ENCODE measurements at places on chromosomes 4 and X. TPM values are rescaled to one million over a fixed set of nuclear protein-coding genes. Genes with fewer than 3 reads are reported as not detected.

- H3K4me1 ChIP-seq, result no peaks in the 10 kb centered on the region
- H3K4me3 ChIP-seq, result no peak overlapping the region
- no peak for DNase-seq
- H3K27me3 ChIP-seq, result no peaks in the 10 kb centered on the region
Measured at GRCh38 chr4:142265946-142266345, 580.2 kb downstream of the INPP4B start.

GRCh38 chr4:35970366-35970960, 273.9 kb downstream of the ARAP2 start:
- peaks cover 4% of the 10 kb centered on the region for H3K4me1 ChIP-seq
- no peak overlapping the region for H3K27ac ChIP-seq
- no peaks in the 10 kb centered on the region for H3K27me3 ChIP-seq
- no peak for DNase-seq
- H3K4me3 ChIP-seq, result no peak overlapping the region

GRCh38 chr4:158625544-158625943, 46.1 kb downstream of the C4orf46 start:
- peaks cover 26% of the 10 kb centered on the region for H3K27me3 ChIP-seq
- H3K4me1 ChIP-seq, result no peaks in the 10 kb centered on the region
- no peak overlapping the region for H3K27ac ChIP-seq
- no peak for DNase-seq
- no peak overlapping the region for H3K4me3 ChIP-seq

DNA sequence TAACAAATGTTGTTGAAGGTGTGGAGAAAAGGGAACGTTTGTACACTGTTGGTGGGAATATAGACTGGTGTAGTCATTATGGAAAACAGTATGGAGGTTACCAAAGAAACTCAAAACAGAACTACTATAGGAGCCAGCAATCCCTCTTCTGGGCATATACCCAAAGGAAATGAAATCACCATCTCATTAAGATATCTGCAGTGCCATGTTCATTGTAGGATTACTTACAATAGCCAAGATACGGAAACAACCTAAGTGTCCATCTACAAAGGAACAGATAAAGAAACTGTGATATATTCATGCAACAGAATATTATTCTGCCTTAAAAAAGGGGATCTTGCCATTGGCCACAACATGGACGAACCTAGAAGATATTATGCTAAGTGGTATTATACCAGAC, 22.2 kb downstream of the APBB2 start:
- no peak overlapping the region for H3K27ac ChIP-seq
- H3K36me3 ChIP-seq, result no peaks in the 10 kb centered on the region
- H3K4me3 ChIP-seq, result no peak overlapping the region
- H3K27me3 ChIP-seq, result peaks cover 6% of the 10 kb centered on the region

DNA sequence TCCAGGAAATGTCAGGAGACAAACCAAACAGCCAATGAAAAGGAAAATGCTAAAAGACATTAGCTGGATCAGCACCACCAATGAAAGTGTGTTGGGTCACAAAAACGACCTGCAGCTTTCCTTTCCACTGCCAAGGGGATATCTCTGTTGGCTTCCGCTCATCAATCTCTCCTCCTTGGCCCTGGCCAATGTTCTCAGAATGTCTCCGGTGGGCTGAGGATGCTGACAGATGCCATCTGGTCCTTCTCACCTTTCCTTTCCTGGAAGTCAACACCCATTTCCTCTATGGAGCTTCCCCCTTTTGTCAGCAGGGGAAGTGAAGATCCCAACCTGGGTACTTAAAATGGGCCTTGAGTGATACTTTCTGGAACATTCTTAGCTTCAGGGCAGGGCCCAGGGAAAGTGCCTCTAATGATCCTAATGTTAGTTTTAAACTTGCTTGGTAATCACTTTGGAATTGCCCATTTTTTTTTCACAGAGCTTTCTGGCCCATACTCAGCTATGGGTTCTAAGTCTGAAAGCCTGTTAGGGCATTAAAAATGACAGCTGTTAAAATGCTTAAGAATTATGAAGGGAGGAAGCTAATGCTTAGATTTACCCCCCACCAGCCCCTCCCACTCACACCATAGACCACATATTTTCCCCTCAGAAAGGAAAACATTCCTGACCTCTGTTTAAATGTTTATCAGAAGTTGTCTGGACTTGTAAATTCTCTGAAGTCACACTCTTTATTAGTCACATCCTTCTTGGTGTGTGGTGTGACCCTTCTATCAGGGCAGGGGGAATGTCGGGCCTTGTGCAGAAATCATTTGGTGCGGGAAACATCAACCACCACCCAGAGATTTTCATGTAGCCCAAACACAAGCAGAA, 29.2 kb downstream of the IGFBP7 start:
- H3K27me3 ChIP-seq, result no peaks in the 10 kb centered on the region
- H3K27ac ChIP-seq, result peak overlapping the region; percentile 87
- peak overlapping the region; percentile 68 for H3K4me3 ChIP-seq
- peaks cover 56% of the 10 kb centered on the region for H3K4me1 ChIP-seq
- H3K36me3 ChIP-seq, result no peaks in the 10 kb centered on the region

DNA sequence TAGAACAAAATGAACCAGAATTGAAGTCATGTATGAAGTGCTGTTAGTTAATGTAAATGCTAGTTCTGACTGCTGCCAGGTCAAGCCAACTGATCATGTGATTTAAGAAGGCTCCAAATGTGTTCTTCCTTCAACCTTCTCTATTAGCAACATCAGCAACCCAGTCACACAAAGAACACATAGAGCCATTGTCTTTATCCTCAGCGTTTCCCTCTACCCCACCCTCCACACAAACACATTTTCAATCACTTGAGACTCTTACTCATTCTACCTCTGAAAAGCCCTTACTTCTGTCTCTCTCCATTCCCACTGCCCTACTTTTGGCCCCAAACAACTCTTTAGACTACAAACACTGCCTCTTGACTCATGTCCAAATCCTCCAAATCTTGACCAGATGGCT, 89.7 kb upstream of the KDR start:
- peaks cover 4% of the 10 kb centered on the region for H3K27me3 ChIP-seq
- no peak overlapping the region for H3K4me3 ChIP-seq
- H3K4me1 ChIP-seq, result no peaks in the 10 kb centered on the region
- no peaks in the 10 kb centered on the region for H3K36me3 ChIP-seq

- H3K27ac ChIP-seq, result no peak overlapping the region
- no peak overlapping the region for H3K4me3 ChIP-seq
- H3K4me1 ChIP-seq, result no peaks in the 10 kb centered on the region
- no peaks in the 10 kb centered on the region for H3K27me3 ChIP-seq
Measured at GRCh38 chr4:106898621-106899230, 137.4 kb downstream of the DKK2 start.

DNA sequence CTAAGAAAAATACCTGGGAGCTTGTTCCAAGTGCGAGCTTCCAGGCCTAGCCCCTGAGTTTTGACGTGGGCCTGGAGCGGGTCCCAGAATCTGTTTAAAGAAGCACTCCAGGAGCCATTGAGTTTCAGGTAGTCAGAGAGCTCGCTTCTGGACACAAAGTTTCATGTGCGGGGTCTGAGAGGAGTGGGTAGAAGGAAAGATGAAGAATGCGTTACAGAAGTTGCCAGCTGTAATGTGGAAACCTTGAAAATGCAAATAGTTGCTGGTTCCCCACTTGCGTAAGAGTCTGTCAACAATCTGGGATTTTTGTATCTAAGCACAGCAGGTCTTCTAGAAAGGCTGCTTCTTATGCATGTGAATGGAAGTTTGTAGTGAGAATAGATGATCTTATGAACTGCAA, 77.5 kb upstream of the CLCN4 start:
- H3K27ac ChIP-seq, result no peak overlapping the region
- H3K4me3 ChIP-seq, result no peak overlapping the region
- H3K27me3 ChIP-seq, result no peaks in the 10 kb centered on the region
- peaks cover 8% of the 10 kb centered on the region for H3K4me1 ChIP-seq
- DNase-seq, result no peak
- H3K36me3 ChIP-seq, result no peaks in the 10 kb centered on the region

DNA sequence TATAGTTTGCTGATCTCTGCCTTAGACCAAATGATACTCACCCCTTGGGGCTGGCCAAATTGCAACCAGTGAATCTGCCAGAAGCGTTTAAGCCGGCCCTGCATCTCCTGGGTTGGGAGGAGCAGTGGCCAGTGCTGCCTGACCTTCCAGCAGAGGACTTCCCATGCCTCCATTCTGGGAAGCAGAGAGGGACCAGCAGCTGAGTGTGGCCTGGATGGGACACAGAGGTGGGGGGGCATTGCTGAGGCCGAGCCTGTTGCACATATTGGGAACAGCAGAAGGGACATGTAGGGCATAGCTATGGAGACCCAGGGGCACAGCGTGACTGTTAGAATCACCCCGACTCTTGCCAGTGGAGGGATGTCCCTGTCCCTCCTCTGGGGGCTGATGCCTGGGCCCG, 93.3 kb downstream of the CPZ start:
- H3K4me3 ChIP-seq, result no peak overlapping the region
- peaks cover 12% of the 10 kb centered on the region for H3K27me3 ChIP-seq
- no peaks in the 10 kb centered on the region for H3K36me3 ChIP-seq
- DNase-seq, result no peak
- H3K27ac ChIP-seq, result no peak overlapping the region
- peaks cover 5% of the 10 kb centered on the region for H3K4me1 ChIP-seq

GRCh38 chrX:111680988-111681779, at the start of gene ALG13:
ALG13 (plus strand) TSS chrX:111681170; CDS start chrX:111681219, 49 bp downstream.
- H3K4me3 ChIP-seq, result peak within 1 kb of the TSS; percentile 87
- peak within 1 kb of the TSS; percentile 95 for H3K27ac ChIP-seq
- H3K27me3 ChIP-seq, result no peaks in the 10 kb centered on the region
- DNase-seq, result peak; percentile 89
- peaks cover 11% of the 10 kb centered on the region for H3K4me1 ChIP-seq
- H3K36me3 ChIP-seq, result peaks cover 12% of the 10 kb centered on the region

- DNase-seq, result no peak
- H3K27me3 ChIP-seq, result no peaks in the 10 kb centered on the region
- no peaks in the 10 kb centered on the region for H3K4me1 ChIP-seq
Measured at GRCh38 chr4:163693776-163694175, 199.3 kb downstream of the TMA16 start.

- H3K4me1 ChIP-seq, result no peaks in the 10 kb centered on the region
- no peak for DNase-seq
- H3K4me3 ChIP-seq, result no peak overlapping the region
- peaks cover 6% of the 10 kb centered on the region for H3K36me3 ChIP-seq
- no peak overlapping the region for H3K27ac ChIP-seq
- no peaks in the 10 kb centered on the region for H3K27me3 ChIP-seq
Measured at GRCh38 chrX:16664074-16664473, 14.1 kb downstream of the S100G start.

DNA sequence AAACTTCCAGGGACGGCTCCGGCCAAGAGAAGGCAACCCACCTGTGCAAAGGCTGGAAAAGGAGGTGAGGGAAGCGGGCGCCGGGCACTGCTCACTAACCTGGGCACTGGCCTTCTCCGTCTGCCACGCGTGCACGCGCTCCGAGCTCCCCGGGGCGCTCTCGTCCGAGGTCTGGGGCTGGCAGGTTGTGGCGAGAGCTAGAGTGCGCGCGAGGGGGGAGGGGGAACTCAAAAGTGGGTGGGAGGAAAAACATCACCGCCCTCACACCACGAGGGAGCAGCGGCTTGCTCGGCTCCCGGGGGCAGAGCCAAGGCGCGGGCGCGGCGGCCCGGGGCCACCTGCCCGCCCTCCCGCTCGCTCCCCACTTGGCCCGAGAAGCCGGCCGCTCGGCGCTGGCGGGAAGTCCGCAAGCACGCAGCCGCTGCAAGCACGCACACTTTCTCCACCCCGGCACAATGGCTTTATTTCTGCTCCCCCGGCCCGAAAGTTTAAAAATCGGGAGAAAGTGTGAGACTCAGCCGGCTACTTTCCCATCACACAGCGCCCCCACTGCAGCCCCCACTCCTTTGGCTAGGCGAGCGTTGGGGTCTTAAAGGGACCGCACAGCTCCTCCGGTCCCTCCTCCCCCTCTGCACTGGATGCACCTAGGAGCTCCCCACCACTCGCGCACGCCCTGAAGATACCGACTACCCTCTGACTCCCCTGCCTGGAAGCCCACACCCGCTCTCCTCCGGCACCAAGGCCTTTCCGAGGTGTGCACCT, at the start of gene CHRDL1:
Gene CHRDL1, minus strand, starts transcription at position 173 of the 762 bp plus-strand sequence. CDS start 3,636 bp downstream, outside the sequence.
- no peak for DNase-seq
- H3K36me3 ChIP-seq, result no peaks in the 10 kb centered on the region
- H3K4me1 ChIP-seq, result no peaks in the 10 kb centered on the region
- no peak within 1 kb of the TSS for H3K4me3 ChIP-seq
- H3K27me3 ChIP-seq, result peaks cover 6% of the 10 kb centered on the region

DNA sequence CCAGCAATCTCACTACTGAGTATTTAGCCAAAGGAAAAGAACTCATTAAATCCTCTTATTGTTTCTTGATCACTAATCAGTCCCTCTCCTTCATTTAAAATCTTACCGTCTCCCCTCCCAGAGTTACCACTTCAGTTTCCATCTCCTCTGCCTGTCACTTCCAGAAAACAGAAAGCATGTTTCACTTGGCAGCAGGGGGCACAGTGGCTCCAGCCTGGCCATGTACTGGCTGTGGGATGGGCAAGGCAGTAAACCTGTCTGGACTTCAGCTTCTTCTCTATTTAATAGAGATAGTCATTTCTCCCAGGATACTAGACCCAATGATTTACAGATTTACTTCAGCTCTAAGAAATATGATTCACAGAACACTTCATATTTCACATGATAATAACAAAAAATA, 63.2 kb downstream of the CD40LG start:
- no peak for DNase-seq
- peaks cover 5% of the 10 kb centered on the region for H3K36me3 ChIP-seq
- peak overlapping the region; percentile 81 for H3K4me3 ChIP-seq
- H3K27ac ChIP-seq, result peak overlapping the region; percentile 91

DNA sequence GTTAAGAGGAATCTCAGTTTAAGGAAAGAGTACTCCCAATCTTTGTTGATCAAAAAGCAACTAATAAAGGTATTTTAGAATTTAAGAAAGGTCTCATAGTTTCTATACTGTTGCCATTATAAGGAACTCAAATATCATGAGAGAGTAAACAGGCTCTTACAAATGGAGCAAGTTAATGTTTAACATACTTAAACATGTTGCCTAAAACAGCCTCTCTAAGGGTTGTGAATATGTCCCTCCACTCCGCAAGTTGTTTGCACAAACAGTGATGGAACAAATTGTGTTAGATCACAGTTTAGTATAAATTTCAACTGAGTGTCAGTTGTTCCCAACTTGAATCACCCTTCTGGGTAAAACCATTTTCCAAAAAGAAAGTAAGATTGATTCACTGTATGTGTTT, 1678.3 kb downstream of the PCDH19 start:
- H3K4me1 ChIP-seq, result no peaks in the 10 kb centered on the region
- H3K27me3 ChIP-seq, result no peaks in the 10 kb centered on the region
- no peaks in the 10 kb centered on the region for H3K36me3 ChIP-seq
- H3K4me3 ChIP-seq, result no peak overlapping the region
- no peak overlapping the region for H3K27ac ChIP-seq
- DNase-seq, result no peak

GRCh38 chr4:14364953-14365536, 637.2 kb upstream of the CPEB2 start:
- no peak overlapping the region for H3K4me3 ChIP-seq
- no peaks in the 10 kb centered on the region for H3K4me1 ChIP-seq
- H3K27ac ChIP-seq, result no peak overlapping the region
- no peaks in the 10 kb centered on the region for H3K27me3 ChIP-seq
- no peaks in the 10 kb centered on the region for H3K36me3 ChIP-seq

- H3K27ac ChIP-seq, result no peak overlapping the region
- H3K36me3 ChIP-seq, result no peaks in the 10 kb centered on the region
- no peak overlapping the region for H3K4me3 ChIP-seq
- H3K27me3 ChIP-seq, result peaks cover 11% of the 10 kb centered on the region
Measured at GRCh38 chrX:52341493-52341892, 27.3 kb upstream of the XAGE2 start.

The SERTM2 gene
- not detected for total RNA-seq

The MAGED4B gene
- total RNA-seq, result 2.3 TPM

The DCUN1D4 gene
- total RNA-seq, result 30.4 TPM

The DCAF12L1 gene
- not detected for total RNA-seq

The CHRNA9 gene
- not detected for total RNA-seq

The GPC3 gene
- total RNA-seq, result not detected

The PROM1 gene
- total RNA-seq, result 0.24 TPM

The MID1 gene
- total RNA-seq, result 0.36 TPM

The STATH gene
- not detected for total RNA-seq

The MAGEA10 gene
- total RNA-seq, result not detected

The NEUROG2 gene
- not detected for total RNA-seq

The ADH7 gene
- not detected for total RNA-seq

The PPP1R2C gene
- total RNA-seq, result not detected
